GM12891 (cell line): ENCODE measurements at places on chromosomes 3 and 15.

GRCh38 chr15:58095415-58095814 is 29.9 kb upstream of the ALDH1A2 start:
- DNase-seq = no peak

GRCh38 chr3:24678421-24678865 is 183.8 kb upstream of the THRB start:
- DNase-seq = no peak

DNA sequence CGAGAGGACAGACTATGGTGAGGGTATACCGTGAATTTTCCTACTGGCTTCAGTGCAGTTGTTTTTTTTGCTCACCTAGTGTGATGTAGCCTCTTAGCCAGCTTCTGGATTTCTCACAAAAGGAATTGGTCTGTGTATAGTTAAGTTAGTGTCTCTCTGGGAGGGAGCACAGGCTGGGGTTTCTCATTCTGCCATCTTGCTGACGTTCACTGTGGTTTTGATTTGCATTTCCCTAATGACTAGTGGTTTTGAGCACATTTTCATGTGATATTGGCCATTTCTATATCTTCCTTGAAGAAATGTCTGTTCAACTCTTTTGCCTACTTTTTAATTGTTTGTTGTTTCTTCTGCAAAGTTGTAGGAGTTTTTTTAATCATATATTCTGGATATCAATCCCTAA is 2.2 kb upstream of the CD86 start:
- no peak for DNase-seq

- no peak for DNase-seq
These were observed 10.5 kb downstream of the GPR171 start for GRCh38 chr3:151192545-151192944.

- no peak for DNase-seq
These were observed 44.3 kb downstream of the UBP1 start for GRCh38 chr3:33395900-33396299.

DNA sequence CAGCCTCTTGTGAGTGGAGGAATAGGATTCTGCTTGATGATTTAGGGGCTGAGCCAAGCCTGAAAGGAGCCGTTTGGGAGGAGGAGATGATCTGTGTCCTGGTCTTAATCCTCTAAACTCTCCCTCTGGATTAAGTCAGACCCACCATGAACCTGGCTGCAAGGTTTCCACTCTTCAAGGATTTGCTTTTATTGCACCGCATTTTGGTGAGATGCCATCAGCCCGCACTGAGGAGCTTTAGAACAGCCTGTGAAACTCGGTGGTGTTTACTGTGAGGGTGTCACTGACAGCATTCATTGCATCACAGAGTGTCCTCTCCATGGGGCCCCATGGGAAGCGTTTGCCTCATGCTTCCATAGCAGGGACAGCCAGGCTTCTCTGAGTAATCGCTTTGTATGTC is 59.2 kb downstream of the EPHB1 start:
- DNase-seq = no peak

- DNase-seq = no peak
These were observed 37.7 kb upstream of the CPB1 start for GRCh38 chr3:148789906-148790305.

DNA sequence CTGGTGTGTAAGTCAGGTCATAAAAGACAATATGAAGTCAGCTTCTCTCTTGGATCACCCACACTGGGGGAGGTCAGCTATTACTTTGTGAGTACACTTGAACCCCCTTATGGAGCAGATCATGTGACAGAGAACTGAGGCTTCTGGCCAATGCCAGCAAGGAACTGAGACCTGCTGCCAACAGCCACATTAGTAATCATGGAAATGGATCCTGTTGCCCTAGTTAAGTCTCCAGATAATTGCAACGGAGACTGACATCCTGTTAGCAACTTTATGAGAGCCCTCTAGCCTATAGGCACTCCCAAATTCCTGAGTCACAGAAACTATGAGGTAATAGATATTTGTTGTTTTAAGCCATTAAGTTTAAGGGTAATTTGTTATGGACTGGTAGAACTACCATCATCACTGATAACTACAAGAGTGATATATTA is 110.4 kb upstream of the GMNC start:
- no peak for DNase-seq

DNA sequence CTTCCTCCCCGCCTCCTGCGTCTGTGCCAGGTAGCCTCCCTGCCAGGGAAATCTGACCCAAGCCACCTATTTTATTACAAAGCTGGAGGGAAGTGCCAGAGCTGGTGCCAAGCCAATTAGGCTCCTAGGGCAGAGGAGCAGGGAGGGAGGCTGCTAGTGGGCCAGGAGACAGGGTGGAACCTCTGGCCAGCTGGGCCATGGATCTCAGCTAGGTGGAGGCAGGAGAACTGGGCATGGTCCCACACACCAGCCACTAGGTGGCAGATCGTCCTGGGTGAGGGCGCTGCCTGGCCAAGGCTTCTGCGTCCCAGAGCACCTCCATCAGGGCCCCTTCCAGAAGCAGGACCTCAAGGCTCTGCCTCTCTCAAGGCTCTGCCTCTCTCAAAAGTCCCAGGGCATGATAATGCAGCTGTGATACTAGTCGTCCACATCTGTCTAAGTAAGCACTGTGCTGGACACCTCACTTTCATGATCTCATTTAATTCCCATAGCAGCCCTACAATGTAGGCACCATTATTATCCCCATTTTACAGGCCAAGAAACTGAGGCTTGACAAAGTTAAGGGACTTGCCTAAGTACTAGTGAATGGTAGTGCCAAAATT is 4.5 kb upstream of the RFT1 start:
- peak; percentile 64 for DNase-seq

DNA sequence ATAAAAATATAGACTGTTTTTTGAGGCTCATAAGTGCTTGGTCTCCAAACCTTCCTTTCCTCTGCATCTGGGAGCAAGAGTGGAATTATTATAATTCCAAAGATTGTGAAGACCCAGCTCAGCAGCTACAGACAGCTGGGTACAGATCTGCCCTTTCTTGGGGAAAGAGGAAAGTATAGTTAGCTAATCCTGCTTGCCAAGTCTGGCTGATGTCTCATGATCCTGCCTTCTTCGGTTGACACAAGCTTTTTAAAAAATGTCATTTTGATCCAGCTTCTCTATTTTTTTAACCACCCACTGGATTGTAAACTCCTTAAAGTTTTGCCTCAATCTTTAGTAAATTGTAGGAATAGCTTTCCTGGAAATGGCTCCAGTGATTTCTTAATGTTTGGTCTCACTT is 181.1 kb downstream of the LRTM1 start:
- DNase-seq = no peak

DNA sequence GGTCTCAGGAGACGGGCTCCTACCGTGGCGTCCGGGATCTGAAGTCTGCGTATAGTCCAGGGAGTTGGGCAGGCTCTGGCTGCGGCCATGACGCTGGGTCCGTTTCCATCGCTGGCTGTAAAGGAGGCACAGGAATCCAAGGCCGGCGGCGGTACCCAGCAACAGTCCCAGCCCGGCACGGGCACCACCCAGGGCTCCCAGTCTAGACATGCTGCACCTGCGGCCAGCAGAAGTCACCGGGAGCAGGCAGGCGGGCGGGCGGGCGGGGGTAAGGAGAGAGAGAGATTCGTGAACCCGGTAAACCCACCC is 526 bp downstream of the RMDN3 start:
- no peak for DNase-seq

DNA sequence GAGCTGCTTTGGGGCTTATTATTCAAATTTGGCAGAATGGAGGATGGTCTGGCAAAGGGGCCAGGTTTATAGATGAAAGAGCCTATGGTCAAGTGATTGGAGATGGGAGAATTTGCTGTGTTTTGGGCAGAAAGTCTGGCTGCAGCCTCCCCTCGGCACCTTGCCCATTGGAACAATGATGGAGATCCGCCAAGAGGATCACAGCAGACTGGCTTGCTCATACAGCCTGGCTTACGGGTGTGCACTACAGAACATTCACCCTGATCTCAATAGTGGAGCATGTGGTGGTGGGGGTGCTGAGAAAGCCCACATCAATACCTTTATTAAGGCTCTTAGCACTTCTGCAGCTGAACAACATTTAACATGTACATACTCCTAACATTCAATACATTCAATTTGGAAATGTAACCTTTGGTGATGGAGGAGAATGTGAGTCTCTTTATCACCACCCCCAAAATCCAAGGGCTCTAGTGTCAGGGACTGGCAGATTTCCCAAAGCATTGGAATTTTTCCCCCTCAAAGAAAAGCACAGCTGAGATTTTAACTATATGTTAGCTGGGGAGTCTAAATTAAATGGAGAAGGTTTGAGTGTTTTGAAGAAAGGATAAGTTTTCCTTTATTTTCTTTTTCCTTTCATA is 118.4 kb upstream of the TMC3 start:
- DNase-seq = no peak

DNA sequence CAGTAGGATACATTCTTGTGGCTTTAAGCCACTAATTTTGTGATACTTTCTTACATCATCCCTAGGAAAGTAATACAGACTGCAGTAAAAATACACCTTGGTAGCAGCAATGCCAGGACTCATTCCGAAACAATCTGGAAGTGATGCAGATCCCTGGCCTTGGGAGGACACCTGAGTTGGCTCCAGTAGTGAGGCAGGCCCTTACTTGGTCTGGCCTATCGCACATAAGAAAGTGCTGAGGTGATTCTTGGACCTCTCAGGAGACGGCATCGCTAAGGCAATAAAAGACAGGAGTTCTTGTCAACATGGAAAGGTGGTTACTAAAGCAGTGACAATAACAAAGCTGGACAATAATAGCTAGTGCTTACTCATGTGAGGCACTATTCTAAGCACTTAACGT is 126.5 kb downstream of the SUCNR1 start:
- DNase-seq = no peak

GRCh38 chr3:18412684-18413083 is 12.5 kb downstream of the SATB1 start:
- DNase-seq = no peak

DNA sequence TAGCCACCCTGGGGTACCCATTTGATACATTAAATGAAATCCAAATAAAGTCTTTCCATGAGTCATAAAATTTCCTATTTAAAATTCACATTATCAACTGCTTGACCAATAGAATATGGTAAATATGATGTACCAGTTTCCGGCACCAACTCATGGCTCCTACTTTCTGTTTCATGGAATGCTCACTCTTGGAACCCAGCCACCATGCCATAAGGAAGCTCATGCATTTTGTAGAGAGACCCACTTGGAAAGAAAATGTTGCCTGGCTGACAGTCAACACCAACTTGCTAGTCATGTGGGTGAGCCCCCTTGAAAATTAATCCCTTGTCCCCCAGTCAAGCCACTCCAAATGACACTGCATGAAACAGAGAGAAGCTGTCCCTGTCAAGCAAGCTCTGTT is 57.2 kb downstream of the WWTR1 start:
- no peak for DNase-seq

- peak; percentile 83 for DNase-seq
These were observed at the start of gene MEF2A for GRCh38 chr15:99565299-99566156. Gene MEF2A (plus strand): TSS chr15:99565984. CDS start chr15:99633120, 67,136 bp downstream.

GRCh38 chr3:12557473-12558100 is 700 bp downstream of the MKRN2 start:
- DNase-seq = no peak

DNA sequence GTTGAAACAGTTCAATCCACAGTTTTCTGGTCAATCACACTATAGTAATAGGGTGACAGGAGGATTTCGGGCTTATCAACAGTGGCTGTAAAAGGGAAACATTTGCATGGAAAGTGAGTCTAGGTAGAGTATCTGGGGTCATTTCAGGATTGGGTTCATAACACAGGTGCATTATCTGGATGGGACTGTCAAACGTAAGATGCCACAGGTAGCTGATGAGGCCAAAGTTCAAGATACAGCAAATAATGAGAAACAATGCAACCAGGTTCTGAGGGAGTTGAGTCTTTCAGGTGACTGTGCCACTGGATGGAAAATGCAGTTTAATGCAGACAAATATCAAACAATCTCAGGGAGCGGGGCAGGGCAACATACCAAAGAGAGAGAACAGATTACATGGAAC is 62.2 kb downstream of the WDR76 start:
- DNase-seq = no peak

- no peak for DNase-seq
These were observed 28.2 kb downstream of the MYL3 start for GRCh38 chr3:46835054-46835453.

DNA sequence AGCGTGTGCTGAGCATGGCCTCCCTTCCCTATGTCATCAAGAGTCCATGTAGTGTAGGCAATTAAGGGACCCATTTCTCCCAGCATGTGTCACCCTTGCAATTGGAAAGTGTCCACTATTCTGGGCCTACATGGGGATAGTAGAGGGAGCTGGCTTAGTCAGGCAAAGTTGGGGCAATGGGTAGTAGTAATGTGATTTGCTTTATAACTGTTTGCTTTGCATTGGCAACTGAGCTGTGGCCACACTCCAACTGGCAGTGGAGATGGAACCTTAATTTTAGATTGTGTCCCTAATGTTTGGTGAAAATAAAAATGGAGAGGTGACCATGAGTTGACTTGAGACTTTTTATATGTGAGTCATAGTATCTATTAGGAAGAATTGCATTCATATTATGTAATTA is 97.7 kb upstream of the SAMMSON start:
- DNase-seq = no peak

DNA sequence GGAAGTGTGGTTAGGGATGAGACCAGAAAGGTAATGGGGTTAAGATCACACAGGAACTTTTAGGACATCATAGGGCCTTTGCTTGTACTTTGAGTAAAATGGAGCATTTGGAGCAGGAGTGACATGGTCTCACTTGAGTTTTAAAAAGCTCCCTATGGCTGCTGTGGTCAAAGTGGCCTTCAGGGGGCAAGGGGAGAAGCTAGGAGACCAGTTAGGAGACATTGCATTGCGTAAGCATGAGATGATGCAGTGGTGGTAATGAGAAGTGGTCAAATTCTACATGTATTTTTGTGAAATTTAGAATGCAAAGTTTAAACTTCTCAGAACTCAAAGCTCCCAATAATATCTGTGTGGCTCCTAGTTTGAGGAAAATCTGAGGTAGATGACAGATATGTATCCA is 27.9 kb downstream of the MED12L start:
- no peak for DNase-seq

- DNase-seq = no peak
These were observed 13.4 kb downstream of the APOD start for GRCh38 chr3:195570344-195570743.

GRCh38 chr15:70507772-70508371 is 255.5 kb downstream of the UACA start:
- DNase-seq = no peak

GRCh38 chr15:67276666-67277065 is 22.1 kb downstream of the IQCH start:
- no peak for DNase-seq

- DNase-seq = no peak
These were observed 253.8 kb upstream of the ARL6 start for GRCh38 chr3:97510795-97511194.

GRCh38 chr3:5732081-5732480 is 544.6 kb downstream of the EDEM1 start:
- DNase-seq = no peak

DNA sequence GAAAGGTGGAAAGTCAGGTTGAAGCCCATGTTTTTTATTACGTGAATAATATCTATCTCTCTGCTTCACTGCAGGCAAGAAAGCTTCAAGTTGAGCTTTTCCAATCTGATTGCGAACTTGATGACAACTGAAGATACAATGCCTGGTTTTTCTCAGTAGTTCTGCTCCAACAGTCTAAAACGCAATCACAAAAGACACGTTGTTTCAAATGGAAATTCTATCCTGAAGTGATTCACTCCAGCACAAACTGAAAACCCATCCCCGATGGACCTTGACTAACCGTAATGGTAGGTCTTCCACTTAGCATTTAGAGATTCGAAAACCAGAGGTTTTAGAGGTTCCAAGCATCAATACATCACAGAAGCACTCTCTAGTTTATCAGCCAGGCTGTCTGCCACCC is 10.6 kb downstream of the B4GALT4 start:
- no peak for DNase-seq

GRCh38 chr3:128488636-128488990 is 4.4 kb downstream of the GATA2 start:
- no peak for DNase-seq
